Pancreas (tissue), 10 donors: ENCODE measurements at places on chromosomes 1 and 21.

GRCh38 chr1:151147132-151147503 lies 687 bp upstream of the SEMA6C start:
- DNase-seq: no peak

- peak; percentile 94 for DNase-seq
Observed at GRCh38 chr21:37563641-37564340, 197.2 kb downstream of the DYRK1A start.

- no peak for DNase-seq
Observed at GRCh38 chr1:112956544-112957132, 642 bp upstream of the SLC16A1 start.

DNA sequence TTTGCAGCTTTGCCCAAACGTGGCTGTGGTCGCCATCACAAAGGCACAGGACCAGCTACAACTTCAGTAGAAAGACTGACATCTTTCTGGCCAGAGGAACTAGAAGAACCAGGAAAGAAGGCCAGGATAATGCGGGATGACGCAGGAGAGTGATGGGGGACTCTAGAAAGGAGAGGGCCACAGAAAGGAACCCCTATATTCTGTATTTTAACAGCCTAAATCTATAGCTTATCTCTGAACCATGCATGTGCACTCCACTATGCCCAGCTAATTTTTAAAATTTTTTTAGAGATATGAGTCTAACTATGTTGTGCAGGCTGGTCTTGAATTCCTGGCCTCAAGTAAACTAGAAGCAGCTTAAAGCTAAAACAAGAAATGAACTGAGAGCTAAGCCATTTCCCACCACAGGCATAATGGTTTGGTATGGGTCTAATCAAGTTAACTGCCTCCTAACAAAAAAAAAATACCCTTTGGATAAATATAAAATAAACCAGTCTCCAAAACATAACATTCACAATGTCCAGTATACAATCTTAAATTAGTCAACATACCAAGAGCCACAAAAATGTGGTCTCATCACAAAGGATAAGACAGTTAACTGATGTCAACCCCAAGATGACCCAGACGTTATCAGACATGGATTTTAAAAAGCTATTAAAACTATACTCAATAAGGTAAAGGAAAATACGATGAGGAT lies 18.0 kb downstream of the LTN1 start:
- no peak for DNase-seq
